NCI-H524 treated with DMSO at 0.1 percent for 48 hours (cell line): ENCODE measurements at places on chromosomes 12 and 14.

- no peak for DNase-seq
These were observed 146.5 kb downstream of the SRGAP1 start for GRCh38 chr12:63990828-63991547.

DNA sequence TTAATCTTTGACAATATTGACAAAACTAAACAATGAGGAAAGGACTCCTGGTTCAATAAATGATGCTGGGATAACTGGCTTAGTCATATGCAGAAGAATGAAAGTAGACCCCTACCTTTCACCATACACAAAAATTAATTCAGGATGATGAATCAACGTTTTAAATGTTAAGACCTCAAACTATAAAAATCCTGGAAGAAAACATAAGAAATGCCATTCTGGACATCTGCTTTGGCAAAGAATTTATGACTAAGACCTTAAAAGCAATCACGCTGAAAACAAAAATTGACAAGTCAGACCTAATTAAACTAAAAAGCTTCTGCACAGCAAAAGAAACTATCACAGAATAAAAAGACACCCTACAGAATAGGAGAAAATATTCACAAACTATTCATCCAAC, 97.4 kb downstream of the LMNTD1 start:
- no peak for DNase-seq

- no peak for DNase-seq
These were observed 222.3 kb downstream of the RAD51B start for GRCh38 chr14:68041876-68042354.

DNA sequence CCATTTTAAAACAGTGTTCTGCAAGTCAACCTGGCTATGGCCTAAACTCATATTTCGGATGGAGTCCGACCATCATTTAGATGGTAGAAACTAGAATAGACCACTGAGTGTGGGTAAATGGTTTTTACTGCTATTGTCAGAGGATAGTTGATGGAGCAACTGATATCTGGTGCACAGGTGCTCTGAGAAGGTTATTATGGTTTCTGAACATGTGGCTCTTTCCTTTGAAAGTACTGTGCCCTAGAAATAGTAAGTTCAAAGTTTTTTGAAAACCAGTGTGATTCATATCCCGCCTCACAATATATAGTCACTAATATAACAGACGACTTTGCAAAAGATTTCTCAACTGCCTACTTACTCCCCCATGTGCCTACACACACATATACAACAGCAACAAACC, 64.4 kb upstream of the BTG1 start:
- DNase-seq, result no peak

DNA sequence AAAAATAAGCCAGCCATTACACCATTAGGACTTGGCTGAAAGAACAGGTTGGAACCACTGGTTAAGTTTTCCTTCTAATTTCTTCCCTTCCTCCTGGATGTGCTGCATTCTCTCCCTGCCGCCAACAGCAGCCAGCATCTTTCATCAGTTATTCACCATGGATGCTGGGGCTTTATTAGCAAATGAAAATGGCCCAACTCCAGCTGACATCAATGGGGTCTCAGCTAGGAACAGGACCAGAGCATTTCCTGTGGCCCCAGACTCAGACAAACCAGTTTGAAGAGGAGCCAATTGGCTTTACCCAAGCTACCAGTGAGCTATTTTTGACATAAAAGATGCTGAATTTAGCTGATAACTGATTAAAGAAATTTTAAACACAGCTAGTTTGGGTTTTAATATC, 26.0 kb upstream of the TBX5 start:
- no peak for DNase-seq
